ENCODE measurements at places on chromosomes 7 and 10. TPM values are rescaled to one million over a fixed set of nuclear protein-coding genes. Genes with fewer than 3 reads are reported as not detected.
A peak's percentile ranks its signal among the peaks of the same experiment; 100 is the strongest.

The PRSS58 gene
- not detected for polyA plus RNA-seq

The ADCY1 gene
- polyA plus RNA-seq, result 2.8 TPM

The CTNNA3 gene
- polyA plus RNA-seq, result 1.0 TPM

The DNAJC9 gene
- polyA plus RNA-seq, result 33.4 TPM

The WNT16 gene
- not detected for polyA plus RNA-seq

The ADARB2 gene
- 0.86 TPM for polyA plus RNA-seq

The ELFN1 gene
- 10.9 TPM for polyA plus RNA-seq

GRCh38 chr10:89516149-89516832 is 19.1 kb downstream of the SLC16A12 start:
- DNase-seq, result no peak

GRCh38 chr10:132627666-132628531 is 90.3 kb downstream of the INPP5A start:
- no peak for DNase-seq

- no peak for DNase-seq
Observed at GRCh38 chr7:99366646-99367045, 7.9 kb upstream of the ARPC1B start.

GRCh38 chr7:28705350-28705749 is 252.8 kb downstream of the TRIL start:
- no peak for DNase-seq

GRCh38 chr10:76139431-76139830 is 708.0 kb downstream of the LRMDA start:
- DNase-seq, result no peak

DNA sequence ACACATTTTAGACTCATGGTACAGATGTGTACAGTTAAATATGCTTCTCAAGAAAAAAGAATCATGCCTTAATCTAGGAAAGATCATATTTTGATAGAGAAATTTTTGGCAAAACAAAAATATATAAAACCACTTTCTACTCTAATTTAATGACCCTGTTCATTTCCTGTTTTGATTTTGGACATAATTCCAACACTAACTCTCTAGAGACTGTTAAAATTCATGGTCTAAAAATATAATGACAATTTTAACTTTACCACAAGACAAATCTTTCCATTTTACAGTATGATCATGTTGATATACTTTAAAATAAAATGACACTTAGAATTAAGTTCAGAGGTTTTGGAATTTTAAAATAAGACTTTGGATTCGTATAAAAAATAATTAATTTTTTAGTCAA is 45.2 kb downstream of the PRKG1 start:
- DNase-seq, result no peak

- DNase-seq, result no peak
Observed at GRCh38 chr7:19119870-19120486, 2.5 kb upstream of the TWIST1 start.

GRCh38 chr10:119394657-119395279 is 147.8 kb downstream of the RGS10 start:
- no peak for DNase-seq

DNA sequence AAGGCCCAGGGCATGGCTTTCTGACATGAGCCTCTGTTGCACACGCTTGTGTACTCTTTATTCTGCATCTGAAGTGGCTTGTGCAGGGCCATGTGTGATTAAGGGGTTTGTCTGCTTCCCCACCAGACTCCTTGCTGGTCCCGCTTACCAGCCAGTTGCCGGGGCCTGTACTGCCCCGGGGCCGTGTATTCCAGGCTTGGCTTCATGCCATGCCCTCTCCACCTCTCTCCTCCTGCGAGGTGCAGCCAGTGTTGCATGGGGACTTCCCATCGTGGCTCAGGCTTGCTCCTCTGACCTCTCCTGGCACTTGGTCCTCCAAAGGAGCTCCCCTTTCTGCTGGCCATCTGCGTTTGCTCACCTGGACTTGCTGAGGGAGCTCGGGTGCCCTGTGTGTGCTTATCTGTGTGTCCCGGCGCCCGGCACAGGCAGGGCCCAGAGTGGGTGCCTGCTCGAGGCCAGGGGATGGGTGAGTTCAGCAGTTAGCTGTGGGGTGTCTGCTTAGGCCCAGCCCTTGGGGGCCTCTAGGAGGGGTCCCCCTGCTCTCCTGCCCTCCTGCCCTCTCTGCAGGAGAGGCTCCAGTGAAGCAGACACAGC is 11.0 kb upstream of the C10orf143 start:
- no peak for DNase-seq

DNA sequence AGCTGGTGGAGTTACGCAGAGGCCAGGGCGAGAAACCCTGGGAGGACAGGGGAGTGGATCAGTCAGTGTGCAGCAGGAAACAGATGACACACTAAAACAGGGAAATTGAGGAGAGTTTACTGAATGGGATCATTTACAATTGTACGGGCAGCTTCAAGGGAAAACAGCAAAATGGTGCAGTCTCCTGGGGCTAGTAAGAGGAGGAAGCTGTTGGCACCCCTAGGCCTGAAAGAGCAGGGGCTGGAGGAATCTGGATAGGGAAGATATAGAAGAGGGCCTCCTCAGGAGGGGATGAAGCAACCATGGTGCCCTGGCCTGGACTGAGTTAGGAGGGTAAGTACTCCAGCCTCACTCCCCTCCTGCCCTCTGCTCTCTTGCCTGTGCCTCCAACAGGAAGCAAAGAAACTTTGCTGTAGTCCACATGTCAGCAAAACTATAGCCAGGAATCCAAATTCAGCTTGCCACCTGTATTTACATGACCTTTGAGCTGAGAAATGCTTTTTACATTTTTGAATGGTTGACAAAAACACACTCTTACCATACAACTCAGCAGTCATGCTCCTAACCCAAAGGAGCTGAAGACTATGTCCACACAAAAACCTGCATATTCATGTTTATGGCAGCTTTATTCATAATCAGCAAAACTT is 52.3 kb upstream of the OPN4 start:
- DNase-seq, result no peak

DNA sequence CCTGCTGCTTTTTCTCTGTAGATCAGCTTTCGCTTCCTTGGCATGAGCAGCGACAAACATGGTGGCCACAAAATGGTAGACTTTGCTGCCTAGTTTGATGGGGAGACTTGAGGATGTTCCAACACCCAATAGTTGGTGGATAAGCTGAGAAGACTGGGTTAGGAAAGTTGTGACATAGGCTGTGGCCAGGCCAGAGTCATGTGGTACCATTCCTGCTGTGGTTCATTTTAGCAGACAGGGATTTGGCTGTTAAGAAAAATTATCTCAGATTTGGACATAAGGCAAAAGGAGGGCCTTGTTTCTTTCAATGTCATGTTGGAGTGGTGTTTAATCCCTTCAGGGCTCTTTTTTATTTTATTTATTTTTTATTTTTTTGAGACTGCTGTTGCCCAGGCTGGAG is 26.6 kb upstream of the FAM180A start:
- DNase-seq, result no peak

DNA sequence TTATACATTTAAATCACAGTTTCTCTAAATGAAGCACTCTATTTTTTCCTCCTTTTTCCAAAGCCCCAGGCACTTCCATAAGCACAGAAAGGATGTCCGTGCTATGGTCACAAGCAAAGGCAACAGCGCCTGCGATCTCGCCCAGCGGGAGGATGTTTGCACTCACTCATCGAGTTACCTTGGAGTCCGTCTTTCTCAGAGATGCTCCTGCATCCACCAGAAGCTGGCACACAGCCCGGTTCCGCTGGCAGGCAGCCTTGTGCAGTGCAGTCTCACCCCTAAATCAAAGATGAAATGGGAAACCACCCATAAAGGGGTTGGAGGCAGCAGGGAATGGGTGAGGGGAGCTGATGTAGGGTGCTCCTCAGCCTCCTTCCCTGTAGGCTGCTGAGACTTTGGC is 51.9 kb upstream of the PTN start:
- no peak for DNase-seq

- no peak for DNase-seq
Observed at GRCh38 chr10:57950442-57950974, 317.2 kb downstream of the IPMK start.

DNA sequence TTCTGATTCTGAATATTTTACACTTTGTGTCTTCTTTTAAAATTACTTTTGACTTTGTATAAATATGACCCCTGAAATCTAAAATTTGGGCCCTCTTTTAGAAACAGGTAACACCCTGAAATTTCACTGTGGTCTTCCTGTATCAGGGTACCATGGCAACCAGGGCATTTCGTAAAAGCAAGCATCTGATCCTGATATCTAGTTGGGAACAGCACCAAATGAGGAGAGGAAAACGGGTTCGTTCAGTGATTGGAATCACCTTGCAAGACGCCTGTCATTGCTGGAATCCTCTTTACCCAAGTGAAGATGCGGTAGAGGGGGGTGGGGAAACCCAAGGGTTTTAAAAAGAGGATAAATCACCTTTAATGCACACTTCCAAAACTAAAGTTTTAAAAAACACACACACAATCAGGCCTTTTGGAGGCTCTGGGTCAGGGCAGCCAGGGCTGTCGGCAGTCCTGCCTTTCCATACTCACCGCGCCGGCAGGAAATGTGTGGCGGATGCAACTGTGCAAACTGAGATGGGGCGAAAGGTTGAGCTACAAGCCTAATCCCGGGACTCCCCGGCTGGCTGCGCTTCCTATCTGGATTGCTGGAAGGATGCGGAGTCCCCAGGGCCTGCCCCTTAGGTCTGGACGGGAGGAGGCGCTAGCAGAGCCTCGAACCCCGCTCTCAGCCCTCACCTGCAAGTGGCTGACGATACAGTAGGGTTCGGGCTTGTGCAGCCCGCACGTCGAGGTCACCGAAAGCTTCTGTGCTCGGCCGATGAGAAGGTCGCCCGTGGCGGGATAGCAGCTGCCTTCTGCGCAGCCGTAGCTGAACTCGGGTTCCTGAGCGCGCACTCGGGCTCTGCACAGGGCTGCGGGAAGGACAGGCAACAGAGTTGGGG is 1.8 kb downstream of the LAMB1 start:
- DNase-seq, result no peak

DNA sequence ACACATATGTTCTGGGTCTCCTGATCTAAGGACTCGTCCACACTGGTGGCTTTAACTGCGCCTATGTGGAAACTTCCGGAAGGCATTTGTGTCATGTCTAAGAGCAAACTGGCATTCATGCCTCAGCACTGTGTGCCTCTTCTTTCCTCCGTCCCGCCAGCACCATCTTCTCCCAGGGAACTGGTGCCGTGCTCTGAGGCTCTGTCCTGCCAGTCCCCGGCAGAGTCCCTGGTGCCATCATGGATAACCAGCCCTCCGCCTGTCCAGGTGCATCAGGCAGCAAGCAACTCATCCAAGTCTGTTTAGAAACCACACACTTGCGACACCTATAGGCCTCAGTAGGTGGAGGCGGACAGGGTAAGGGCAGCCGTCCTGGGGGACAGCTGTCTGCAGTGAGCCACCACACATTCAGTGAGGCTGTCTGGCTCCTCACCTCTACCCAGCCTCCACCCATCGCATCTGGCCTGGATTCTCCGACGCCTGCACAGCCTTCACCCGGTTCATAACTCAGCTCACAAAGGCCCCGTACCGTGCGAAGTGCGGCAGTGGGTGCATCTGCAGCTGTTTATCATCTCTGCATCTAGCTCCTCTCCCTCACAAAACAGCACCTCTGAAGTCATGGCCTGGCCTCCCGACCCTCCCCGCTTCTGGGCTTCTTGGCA is 162.7 kb downstream of the DIP2C start:
- no peak for DNase-seq

DNA sequence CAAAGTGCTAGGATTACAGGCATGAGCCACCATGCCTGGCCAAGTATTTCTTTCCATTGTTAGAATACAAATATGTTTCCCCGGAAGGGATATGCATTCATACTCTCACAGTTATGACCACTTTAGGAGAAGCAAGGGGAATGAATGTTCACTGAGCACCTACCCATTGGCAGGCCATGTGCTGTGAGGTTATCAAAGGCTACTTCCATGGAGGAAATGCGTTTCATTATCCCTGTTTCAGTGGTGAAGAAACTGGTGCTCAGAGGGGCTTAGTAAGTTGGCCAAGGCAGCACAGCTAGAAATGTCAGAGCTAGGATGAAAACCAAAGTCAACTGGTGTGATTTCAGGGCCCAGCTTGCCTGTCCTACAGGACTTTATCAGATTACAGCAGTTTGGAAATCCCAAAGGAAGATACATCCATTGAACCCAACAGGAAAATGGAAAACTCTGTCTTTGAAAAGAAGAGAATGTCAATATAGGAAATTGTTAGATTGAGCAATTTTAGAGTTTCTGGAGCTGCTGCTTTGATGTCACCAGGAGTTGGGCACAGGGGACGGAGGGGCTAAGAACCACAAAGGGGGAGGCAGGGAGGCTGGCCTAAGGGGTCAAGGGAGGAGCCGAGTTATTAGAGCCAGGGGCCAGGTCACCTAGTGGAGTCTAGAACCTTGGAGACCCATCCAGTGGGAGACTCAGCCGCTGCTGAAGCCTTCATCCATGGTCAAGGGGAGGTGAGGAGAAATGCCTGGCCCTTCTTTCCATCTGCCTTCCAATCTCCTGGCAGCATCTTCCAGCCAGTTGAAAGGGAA is 319.8 kb downstream of the FRMD4A start:
- no peak for DNase-seq

DNA sequence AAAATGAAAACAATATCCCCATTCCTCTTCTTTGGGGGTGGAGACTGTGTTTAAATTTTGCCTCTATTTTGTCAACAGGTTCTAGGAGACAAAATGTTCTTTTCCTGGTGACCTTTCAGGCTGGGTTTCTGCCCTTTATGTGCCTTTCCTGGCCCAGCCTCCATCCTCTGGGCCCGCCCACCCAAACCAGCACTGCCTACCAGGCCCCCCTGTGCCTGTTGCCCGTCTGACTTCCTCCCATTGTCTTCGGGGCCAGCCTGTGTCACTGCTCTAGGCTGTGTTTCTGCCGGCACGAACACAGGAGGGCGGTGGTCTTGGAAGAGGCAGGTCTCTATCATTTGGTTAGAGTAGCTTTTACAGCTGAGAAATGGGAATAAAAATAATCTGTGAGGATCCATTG is 13.9 kb downstream of the TSPAN14 start:
- DNase-seq, result no peak

DNA sequence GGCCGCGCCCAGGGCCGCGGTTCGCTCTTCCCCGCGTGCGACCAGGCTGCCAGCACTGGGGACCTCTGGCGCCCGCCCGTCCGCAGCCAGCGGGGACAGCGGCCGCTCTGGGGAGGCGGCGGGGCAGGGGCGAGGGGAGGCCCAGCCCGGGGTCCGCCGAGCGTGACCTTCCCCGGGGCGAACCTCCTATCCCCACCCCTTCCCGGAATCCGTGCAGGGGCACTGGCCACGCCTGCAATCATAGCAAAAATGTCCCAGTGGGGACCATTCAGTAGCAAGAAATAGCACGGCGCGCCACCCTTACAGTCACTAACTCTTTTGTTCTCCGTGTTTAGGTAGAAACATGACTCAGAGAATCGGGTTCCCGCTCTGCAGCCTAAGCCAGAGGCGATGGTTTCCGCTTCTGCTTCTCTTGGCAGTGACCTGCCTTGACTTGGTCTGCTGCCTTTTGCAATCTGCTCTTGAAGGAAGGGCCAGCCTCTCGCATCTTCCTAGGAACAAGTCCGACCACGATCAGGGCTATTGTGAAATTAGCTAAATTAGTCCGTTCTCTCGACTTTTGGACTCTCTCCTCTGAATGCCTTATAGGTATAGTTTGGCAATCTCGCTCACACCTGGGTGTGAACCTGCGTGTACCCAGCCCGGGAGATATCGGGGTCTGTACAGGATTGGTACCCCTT is 79.3 kb upstream of the ACBD5 start:
- peak; percentile 29 for DNase-seq

GRCh38 chr10:99875473-99875872 is 93.0 kb downstream of the ABCC2 start:
- no peak for DNase-seq
